Central memory CD4-positive, alpha-beta T cell (primary cell): ENCODE measurements at places on chromosomes 1 and 21.

- DNase-seq, result no peak
Observed at GRCh38 chr1:77031106-77031662, 163.9 kb downstream of the ST6GALNAC5 start.

GRCh38 chr1:78136680-78137079 lies 90.9 kb downstream of the GIPC2 start:
- DNase-seq, result no peak

DNA sequence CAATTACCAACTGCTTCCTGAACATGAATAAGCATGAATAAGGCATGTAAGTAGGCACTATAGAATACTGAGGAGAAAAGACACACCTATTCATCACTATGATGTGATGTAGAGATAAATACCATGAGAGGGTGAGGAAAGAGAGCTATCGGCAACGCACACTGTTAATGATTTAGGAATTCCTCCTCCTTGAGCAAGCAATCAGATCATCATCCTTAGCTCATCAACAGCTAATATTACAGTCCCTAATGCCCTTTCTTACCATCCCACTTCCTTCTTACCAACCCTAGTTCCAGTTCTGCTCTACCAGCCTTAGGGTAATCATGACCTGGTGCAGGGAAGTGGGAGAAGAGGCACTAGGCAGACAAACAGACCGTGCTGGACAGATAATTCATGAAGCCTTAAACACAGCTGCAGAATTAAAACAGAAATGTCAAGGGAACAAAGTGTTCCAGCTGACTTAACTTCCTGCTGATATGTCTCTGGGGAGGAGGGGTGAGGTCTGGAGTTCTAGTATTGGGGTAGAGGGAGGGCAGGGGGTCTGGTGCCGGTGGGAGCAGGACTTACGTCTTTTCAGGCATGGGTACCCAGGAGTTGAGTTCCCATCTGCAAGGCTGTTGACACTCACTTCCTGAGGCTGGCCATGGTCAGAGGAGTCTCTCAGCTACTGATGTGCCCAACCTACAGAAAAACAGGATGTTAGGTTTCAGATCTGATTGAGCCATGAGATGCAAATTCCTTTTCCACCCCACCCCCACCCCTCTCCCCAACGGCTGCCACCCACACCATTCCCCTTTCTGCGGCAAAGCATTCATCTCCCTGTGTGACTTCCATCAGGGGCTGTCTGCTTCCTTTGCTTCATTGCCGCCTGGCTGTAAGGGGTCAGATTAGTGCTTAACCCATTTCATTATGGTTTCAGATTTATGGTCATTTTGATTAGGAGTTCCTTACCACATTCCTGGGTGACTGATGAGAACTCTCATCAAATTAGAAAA lies 12.6 kb upstream of the RCSD1 start:
- DNase-seq, result no peak

GRCh38 chr1:245788269-245788668 lies 633.5 kb downstream of the KIF26B start:
- no peak for DNase-seq

DNA sequence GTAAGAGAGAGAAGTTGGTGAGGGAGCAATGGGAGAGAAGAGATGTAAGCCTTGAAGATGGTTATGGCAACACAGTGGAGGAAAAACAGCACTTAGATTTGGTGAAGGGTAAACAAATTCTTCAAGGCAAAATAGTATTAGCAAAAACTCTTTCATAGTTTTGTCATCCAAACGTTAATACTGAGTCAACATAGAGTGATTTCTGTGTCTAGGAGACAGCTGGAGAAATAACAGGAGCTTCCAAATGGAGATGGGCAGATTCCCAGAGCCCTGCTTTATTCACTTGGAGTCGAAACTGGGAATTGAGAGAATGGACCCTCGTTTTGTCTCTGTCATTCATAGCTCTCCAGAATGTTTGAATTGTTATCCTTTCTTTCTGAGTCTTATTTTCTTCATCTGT lies 68.3 kb downstream of the PLA2G4A start:
- no peak for DNase-seq

GRCh38 chr1:172176206-172176605 lies 244.3 kb upstream of the C1orf105 start:
- no peak for DNase-seq

- no peak for DNase-seq
Observed at GRCh38 chr1:214067853-214068703, 80.3 kb downstream of the PROX1 start.

DNA sequence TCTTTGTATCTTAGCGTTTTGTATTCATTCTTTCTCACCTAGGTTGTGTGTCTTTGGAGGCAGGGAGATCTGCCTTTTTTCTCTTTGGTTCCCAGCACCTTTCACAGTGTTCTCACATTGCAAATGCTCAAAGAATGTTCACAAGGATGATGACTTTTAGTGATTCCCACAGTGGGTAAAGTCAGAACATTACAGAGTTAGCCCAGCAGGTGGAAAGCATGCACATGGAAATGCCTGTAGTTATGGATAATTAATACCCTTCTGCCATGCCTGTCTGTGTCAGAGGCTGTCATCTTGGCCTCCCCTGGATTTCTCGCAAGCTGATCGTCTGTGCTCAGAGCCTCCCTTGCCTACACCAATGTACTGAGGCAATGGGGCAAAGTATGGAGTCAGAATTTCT lies 458.9 kb downstream of the LMO4 start:
- no peak for DNase-seq

DNA sequence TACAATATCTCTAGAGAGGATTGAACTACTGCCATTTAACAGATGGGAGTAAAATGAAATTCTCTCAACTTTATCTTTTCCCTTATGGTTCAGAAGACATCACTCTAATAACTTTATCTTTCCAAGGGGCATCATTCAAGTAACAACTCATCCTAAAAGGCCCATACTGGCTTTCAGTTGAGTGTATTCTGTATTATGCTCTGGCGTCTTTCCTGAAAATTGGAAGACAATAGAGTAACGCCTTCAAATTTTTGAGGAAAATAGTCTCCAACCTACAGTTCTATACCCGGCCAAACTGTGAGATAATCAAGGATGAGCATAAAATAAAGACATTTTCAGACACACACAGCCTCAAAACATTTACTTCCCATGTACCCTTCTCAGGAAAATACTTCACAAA lies 103.3 kb downstream of the RERE start:
- no peak for DNase-seq

DNA sequence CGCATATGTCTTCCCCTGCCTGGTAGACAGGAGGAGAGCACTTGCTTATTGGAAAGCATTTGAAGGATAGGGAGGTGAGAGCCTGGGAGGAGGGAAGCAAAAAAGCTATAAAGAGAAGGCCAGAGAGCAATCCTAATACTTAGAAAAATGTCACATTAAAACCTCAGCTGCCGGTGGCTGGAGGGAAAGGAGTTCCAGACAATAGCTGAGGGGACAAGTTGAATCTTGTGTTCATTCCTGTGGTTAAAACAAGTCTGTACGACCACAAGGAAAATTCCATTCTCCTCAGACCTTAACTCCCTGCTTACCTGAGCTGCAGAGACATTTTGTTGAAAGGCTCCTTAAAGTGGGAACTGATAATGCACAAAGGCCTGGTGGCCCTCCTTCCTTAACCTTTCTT lies 218.8 kb upstream of the CAMK1G start:
- no peak for DNase-seq

GRCh38 chr1:47964636-47965035 lies 32.5 kb downstream of the TRABD2B start:
- DNase-seq, result no peak

DNA sequence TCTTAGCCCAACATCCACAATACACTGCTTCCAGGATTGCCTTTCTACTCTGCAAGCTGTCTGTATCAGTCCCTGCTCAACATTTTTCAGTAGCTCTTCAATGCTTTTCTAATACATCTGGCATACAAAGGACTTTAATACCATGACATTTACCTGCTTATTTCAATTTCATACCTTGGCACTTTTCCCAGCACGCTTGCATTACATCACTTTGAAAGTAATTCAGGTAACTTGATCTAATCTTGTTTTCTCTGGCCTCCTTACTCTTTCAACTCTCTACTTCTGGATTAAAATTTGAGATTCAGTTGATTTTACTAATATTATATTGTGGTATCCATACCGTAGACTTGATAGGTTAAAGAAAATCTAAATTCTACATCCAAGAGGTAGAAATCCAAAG lies 103.0 kb downstream of the PTGS2 start:
- DNase-seq, result no peak

DNA sequence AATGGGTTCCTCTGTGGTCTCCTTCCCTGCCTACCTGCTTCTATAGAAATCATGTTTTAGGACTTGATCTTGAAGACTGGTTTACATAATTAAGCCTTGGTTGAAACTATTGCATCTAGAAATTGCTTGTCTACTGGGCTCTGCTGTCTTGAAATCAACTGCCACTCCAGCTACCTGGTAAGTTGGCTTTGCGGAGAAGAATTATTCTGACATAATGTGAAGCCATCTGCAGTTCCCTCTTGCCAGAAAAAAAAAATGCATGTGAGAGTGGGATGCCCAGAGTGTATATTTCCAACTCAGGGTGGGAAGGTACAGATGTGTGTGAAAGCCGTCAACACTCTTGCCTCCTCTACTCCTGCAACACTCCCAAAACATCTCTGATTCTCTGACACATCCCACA lies 27.2 kb downstream of the C8B start:
- no peak for DNase-seq

DNA sequence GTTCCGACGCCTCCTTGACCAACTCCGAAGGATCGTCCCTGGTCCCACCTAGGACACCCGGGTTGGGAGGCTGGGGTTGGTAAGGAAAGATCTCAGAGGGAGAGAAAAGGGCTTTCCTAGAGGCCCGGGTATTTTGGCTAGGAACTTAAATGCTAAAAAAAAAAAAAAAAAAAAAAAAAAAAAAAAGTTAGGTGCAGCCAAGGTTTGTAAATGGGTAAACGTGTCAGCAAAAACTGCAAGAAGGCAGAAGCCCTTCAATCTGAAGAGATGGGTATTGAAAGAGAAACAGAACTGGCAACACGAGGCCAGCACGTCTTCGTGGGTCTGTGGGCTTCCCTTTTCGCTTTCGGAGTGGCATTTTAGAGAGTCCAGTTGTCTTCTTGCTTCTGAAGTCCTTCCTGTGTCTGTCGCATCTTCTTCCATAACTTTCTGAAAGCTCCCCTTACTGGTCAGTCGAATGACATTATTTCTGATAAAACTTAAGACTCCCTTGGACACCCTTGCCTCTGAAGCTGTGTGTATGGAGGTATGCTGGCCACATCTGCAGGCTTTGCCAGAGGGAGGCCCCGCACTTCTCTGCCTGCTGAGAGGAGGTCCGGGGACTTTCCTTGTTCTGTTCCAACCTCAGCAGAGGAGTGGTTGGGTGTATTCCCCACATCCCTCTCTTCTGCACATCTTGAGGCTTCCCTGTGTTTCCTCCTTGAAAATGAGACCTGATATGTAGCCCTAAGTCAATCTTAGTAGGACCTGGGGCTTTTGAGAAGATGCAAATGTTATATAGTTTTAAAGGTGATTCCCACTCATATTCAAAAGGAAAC lies 745 bp downstream of the RCSD1 start:
- peak; percentile 53 for DNase-seq

- no peak for DNase-seq
Observed at GRCh38 chr1:160436966-160437365, 36.6 kb downstream of the VANGL2 start.

GRCh38 chr21:39055167-39055767 lies 128.0 kb downstream of the PSMG1 start:
- no peak for DNase-seq

- DNase-seq, result no peak
Observed at GRCh38 chr21:26806801-26807295, 38.4 kb downstream of the ADAMTS1 start.

GRCh38 chr1:90359994-90360393 lies 357.1 kb downstream of the BARHL2 start:
- DNase-seq, result no peak

GRCh38 chr1:54070171-54070837 lies 16.9 kb downstream of the TCEANC2 start:
- DNase-seq, result peak; percentile 47

DNA sequence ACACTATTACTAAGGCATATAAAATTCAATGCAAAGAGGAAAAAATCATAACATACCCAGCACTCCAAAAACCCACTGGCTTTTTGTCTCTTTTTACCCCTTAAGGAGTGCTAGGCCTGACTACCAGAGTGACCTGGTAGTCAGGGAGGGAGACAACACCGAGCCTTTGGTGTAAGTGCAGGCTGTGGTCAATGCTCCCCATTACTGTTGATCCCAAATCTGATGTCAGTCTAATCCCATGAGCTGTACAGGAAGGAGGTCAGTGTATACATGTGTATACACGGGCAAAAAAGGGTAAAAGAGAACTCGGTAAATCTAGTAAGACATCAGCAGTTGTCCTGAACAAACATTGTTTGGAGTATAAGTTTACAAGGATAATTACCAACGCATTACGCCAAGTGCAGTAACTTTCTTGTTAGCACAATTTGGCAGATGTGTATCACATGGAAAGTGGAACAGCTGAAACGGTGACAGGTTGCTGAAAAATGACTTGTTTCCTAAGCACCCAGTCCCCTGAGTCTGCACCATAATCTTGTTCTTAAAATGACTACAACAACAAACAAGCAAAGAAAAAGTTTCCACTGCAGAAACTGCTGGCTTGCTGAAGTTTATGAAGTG lies 217.9 kb downstream of the KCNH1 start:
- no peak for DNase-seq

DNA sequence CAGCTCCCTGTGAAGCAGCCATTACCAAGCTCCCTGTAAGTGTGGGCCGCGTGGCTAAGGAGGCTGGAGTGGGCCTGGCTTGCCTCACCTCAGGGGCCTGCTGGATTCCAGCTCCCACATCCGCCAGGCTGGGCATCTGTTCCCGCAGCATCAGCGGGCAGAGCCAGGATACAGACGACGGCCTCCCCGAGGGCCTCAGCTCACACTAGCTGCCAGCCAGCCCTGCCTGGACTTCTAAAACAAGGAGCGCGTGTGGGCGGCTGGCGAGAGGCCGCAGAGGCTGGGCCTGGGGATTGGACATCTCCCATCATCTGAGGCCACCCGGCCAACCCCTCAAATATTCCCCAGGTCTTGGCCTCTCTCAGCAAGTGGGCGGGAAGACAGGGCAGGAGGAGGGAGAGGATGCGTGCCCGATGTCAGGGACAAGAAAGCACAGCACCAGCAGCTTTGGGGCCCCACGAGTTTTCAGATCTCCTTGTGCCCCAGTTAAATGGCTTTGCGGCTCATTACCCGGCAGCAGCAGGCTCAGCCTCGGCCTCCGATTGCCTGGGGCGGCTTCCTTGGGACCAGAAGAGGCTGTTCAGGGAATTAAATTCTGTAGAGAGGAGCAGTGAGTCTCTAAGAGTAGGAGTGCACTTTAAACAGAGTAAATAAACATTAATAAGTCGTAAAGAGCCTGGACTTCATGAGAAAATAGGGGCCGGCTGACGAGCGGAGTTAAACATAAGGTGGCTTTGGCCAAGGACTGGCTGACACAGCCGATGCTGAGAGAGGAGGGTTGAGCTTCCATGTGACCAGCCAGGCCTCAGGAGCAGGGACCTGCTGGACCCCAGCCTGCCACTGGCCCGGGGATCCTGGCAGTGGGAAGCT lies 208.9 kb upstream of the C1orf174 start:
- DNase-seq, result no peak

GRCh38 chr1:51679435-51679834 lies 62.5 kb downstream of the OSBPL9 start:
- DNase-seq, result no peak

DNA sequence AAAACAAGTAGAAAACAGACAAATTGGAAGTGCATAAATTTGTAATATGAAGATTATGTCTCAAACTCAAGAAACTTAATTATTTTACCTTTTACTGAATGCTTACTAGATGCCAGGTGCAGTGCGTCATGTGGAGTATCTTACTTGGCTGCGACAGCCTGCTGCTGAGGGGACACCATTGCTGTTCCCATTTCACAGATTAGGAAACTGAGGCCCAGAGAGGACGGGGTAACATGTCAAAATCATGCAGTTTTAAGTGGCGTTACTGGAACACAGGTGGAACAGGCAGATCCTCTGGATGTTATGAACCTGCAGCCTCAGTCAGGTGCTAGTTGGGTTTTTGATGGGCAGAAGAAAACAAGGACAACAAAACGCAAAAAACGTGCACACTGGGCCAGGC lies 7.3 kb upstream of the DHRS3 start:
- DNase-seq, result no peak
